Stimulated activated CD4-positive, alpha-beta T cell treated with anti-CD3 and anti-CD28 coated beads, Interleukin-4, amount 100 ng/mL, for 1 hour (primary cell): ENCODE measurements at places on chromosomes 12 and 14.

- DNase-seq = peak; percentile 30
Observed at GRCh38 chr14:106875503-106875902, 1349.1 kb downstream of the TMEM121 start.

- DNase-seq = peak; percentile 23
Observed at GRCh38 chr12:111596985-111597830, 1.9 kb downstream of the ATXN2 start.

GRCh38 chr12:72365151-72365550 lies 93.0 kb downstream of the TRHDE start:
- DNase-seq = no peak

GRCh38 chr14:90574188-90575131 lies 177.6 kb downstream of the CALM1 start:
- DNase-seq = no peak

DNA sequence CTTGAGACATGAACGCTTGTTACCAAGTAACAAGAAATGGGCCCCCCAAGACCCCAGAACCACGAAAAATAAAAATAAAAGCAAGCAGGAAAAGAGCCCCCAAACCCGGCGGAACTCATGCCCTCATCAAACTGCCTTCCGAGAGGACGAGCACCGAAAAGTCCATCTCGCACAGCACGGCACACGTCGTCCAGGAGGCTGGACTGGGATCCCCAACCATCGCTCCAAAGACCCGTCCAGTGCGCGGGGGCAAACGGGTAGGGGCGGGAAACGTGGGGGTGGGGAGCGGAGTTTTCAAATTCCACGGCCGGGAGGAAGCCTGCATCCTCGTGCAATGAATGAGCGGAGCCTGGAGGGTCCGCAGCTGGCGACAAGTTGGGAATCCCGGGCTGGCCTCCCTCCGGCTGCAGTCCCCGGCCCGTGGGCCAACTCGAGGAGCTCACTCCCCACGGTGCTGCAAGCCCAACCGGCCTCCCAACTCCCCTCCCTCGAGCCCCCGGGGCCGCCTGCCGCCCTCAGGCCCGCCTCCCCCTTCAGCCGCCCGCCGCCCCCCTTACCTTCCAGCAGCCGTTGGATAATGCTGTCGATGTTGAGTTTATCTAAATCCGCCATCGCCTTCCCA lies 484 bp downstream of the PPP1CC start:
- DNase-seq = no peak

DNA sequence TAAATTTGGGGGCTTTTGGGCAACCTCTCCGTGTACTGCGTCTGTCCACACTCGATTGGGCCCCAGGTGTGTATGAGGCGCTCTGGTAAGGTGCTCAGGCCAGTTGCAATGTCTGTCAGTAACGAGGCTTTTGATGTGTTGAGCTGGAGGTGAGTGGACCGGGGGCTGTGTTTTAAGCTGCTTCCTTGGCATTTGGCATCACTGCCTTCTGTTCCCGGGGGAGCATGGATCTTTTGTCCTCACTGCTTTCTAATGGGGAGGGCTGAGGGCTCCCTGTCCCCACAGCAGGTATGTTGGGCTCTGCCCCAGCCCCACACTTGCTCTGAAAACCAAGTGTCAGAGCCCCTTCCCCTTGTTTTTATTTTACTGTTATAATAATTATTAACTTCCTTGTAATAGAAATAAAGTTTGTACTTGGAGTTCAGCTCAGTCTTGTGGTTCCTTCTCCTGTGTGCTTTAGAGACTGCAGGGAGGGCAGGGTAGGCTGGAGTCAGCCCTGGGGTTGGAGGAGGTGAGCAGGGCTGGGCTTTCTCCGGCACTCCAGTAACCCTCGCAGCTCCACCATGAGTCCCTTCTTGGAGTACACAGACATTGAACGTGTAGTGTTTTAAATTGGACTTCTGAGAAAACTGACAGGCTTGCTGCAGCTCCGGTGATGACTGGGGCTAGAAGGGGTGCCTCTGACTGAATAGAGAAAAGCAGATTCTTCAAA lies 28.0 kb downstream of the TRAFD1 start:
- no peak for DNase-seq

DNA sequence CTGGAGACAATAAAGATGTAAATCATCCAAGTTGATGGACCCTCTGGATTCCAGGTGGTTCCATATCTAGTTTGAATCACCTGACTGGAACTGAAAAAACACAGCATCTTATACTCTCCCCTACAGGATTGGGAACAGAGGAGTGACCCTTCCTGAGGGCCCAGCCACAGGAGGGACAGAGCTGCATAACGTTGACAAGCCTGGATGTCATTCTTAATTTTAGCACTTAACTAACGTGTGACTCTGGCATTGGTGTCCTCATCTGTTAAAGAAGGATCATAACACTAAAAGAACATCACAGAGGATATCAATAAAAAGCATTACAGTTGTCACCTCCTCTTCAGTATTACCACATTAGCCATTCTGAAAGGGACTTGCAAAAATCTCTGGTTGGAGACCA lies 47.7 kb downstream of the STON2 start:
- DNase-seq = no peak

DNA sequence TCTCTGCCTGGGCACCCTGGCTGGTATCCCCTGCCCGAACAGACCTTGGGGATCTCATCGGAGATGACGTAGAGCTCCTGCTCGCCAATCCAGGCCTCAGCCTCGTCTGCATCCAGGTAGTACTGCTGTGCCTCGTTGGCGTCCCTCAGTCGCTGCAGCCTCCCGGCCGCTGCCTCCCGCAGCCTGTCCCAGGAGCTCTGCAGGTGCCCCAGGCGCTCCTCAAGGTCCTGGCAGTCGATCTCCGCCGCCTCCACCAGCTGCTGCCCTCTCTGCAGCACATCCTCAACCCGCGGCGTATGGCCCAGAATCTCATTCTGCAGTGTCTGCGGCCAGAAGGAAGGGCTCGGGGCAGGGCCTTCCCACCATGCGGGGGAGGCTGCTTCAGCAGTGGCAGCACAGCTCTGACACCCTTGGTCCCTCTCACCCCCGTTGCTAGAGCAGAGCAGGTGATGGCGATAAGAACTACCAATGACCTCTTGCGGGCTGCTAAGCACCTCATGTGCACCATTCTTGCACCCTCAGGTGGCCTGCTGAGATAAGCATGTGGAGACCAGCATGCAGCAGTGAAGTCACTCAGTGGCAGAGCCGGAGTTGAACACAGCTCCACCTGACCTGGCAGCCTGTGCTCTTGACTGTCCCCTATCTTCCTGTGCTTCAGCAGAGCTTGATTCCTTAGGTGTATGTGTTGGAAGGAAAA lies 71.0 kb downstream of the PLEKHG3 start:
- DNase-seq = no peak

DNA sequence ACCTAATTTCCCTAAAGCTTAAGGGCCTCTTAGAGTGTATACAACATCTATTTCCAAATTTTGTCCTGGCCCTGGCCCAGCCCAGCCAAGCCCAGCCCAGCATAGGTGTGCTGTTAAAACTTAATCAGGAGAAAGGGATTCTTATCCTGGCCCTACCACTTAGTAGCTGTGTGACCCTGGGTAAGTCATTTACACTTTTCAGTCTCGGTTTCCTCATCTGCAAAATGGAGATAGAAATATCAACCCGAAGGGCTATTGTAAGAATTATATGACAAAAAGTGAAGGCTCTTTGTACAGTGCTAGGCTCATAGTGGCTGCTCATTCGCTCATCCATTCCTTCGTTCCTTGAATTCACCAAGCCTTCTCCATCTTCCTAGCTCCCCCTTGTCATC lies 442 bp downstream of the ERG28 start:
- DNase-seq = no peak

DNA sequence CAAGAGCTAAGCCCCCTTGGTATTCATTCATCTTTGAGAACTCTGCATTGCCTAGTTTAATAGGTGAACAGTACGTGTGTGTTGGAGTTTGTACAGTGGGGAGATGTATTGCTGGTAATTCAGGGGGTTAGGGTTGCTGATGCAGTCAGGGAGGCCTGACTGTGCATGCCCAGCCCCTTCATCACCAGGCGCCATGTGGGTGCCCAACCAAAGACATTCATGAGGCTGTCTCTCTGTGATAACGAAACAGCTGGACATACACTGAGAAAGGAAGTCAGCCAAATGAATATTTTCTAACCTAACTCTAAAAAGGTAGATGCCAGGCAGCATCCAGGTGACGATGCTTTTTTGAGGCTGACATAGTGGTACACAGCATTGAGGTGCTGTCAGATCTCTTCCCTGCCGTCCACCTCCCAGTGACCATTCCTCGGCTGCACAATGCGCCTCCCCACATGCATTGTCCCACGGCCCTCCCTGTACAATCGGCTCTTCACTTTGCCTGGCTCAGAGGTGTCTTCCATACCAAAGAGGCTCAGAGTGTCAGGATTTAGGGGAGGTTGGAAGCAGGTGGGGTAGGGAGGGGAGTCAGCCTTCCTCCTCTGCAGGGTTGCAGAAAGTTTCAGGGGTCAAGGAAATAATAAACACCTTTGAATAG lies 19.0 kb downstream of the EML1 start:
- no peak for DNase-seq

GRCh38 chr12:124680863-124681778 lies 113.7 kb upstream of the NCOR2 start:
- no peak for DNase-seq

- no peak for DNase-seq
Observed at GRCh38 chr12:79927772-79928474, 7.0 kb downstream of the PPP1R12A start.

- DNase-seq = no peak
Observed at GRCh38 chr12:48104531-48104930, 1.3 kb downstream of the SENP1 start.

DNA sequence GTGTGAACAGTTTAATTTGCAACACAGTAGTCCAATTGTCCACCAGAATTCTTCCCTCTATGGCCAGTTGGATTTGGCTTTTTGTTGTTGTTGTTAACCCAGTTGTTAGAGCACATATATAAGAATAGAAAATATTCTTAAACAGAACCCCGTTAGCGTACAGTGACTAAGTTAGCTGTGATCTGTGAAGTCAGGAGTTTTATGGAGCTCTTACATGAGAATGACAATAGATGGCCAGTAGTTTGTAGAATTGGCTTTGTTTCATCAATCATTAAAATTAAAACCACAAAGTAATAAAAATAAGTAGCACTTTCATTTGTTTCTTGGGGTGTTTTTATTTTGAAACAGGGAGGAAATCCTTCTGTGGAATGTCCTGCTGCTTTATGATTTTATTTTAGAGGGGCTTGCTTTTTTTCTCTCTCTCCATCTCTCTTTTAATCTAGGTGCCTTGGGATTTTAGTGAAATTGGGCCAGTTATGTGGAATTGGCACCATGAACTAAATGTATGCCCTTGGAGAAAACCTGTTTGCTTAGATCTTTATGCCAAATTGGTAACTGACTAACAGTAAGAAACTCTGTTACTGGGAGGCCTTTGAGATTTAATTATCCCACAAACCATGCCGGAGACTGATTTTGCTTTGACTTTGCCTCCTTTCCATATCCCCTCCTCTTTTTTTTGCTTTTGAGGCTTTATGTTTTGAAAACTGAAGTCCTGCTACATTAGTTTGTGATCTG lies 22.9 kb downstream of the FBXW8 start:
- DNase-seq = no peak

DNA sequence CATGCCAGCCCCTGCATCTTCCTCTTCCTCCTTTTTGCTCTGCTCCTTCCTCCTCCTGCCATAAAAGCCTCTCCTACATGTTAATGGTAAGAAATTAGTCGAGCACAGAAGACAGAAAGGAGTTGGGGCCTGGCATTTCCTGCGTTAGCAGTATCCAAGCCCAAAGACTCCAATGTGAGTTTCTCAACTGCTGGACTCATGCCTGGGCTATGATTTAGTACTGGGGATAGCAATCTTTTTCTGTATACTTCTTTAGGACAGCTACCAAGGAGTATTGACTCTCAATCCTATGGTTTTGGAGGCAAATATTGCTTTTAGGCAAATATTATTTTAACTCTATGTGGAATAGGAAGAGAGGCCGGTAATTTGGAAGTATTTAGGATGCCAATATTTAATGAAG lies 18.0 kb upstream of the SLC38A4 start:
- no peak for DNase-seq

GRCh38 chr12:124684496-124684895 lies 117.1 kb upstream of the NCOR2 start:
- no peak for DNase-seq

GRCh38 chr12:58248599-58248998 lies 307.2 kb downstream of the ATP23 start:
- no peak for DNase-seq

DNA sequence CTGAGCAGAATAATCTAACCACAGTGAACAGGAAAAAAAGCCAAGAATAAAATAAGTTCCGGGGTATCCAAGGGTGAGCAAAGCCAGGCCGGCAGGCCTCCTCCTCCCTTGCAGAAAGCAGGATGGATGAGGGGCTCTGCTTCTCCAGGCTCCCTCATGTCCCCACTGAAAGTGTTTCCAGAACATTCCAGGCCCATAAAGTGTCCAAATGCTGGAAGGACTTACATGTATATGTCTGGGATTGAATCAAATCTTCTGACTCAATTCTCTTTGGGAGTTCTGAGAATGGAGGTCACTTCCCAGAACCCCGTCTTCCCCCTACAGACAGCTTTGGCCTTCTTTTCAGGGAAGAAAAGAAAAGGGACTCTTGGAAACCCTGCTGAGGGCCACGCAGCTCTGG lies 25.0 kb upstream of the BDKRB1 start:
- no peak for DNase-seq

DNA sequence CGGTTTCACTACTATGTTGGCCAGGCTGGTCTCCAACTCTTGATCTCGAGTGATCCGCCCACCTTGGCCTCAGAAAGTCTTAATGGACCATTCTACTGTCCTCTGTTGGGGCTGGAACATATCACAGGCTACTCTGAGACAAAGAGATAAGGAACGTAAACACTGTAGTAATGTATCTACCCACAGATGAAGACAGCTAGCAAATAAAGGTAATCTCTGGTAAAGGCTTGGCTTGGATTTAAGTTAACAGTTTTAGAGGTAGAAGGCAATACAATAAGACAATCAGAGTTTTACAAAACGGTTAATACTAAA lies 44.6 kb upstream of the ISM2 start:
- DNase-seq = no peak

DNA sequence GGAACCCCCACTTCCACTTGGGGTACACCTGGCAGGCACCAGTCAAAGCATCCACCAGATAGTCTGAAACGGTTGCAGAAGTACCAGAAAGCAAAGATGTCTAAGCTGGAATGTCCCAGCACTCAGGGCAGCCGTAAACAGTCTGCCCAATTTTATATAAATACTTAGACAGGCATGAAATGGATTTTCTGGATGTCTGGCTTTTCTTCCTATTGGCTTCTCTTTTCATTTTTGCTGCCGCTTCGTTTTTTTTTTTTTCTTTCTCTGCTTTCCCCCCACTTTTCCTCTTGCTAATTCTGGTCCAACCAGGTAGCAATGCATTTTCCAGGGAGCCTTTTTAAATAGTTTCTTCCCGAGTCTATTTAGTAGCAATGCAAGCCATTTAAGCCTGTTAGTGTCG lies 167.7 kb downstream of the GCH1 start:
- no peak for DNase-seq

- DNase-seq = no peak
Observed at GRCh38 chr14:66496911-66497310, 10.7 kb downstream of the CCDC196 start.

- DNase-seq = no peak
Observed at GRCh38 chr14:25833341-25834126, 764.3 kb downstream of the NOVA1 start.

GRCh38 chr14:86539361-86540070 lies 1009.6 kb downstream of the FLRT2 start:
- DNase-seq = no peak
